ENCODE measurements at places on chromosomes 2 and 18. TPM values are rescaled to one million over a fixed set of nuclear protein-coding genes. Genes with fewer than 3 reads are reported as not detected.

The SATB2 gene
- 9.4 TPM for total RNA-seq

The SLC5A7 gene
- 0.33 TPM for total RNA-seq

The CETN1 gene
- not detected for total RNA-seq

The SPEG gene
- 4.2 TPM for total RNA-seq

- H3K36me3 ChIP-seq = no peaks in the 10 kb centered on the region
- H3K27ac ChIP-seq = no peak overlapping the region
- H3K4me1 ChIP-seq = no peaks in the 10 kb centered on the region
These were observed 14.2 kb upstream of the MSL3B start for GRCh38 chr2:233882353-233882752.

DNA sequence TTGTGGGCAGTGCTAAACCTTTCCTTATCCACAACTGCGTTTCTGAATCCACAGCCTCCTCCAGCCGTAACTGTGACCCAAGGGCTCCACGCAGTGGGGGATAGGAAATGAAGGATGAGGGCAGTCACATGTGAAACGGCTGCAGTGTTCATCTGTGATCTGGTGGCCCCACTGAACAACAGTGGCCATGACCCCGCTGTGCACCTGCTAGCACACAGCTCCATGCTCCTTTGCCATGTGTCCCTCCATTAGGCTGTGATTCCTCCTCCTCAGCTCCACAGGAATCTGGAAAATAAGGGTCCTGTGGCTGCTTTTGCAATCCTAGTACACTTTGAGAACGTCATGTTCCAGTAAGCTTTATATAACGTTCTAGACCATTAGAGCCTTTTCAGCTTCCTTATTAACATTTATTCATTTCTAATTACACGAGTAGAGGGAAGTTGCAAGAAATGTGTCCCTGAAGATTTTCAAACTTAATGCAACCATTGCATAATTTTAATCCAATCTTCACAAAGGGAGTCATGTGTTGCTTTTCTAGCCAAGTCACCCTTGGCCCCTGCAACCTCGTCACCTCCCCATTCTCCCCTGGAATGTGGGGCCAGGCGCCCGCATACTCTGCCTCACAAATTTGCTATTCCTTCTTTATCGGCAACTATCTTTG lies 7.1 kb upstream of the NAPG start:
- no peak overlapping the region for H3K4me3 ChIP-seq
- H3K27ac ChIP-seq = no peak overlapping the region
- DNase-seq = no peak
- H3K4me1 ChIP-seq = peaks cover 14% of the 10 kb centered on the region

DNA sequence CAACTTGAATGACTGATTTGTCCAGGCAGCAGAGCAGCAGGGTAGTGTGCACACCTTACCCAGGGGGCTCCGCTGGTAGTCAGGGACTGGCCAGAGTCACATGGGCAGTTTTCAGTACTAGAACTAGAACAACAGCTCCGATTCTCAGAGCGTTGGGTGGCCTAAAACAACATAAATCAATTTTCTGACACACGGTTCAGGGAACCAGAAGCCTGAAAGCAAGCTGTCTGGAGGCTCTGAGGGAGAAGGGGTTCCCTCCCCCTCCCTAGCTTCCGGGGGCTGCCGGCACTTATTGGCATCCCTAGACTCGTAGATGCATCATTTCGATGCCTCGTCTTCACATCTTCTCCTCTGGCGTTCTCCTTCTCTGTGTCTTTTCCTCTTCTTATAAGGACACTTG lies 13.4 kb upstream of the ITGB6 start:
- no peaks in the 10 kb centered on the region for H3K27me3 ChIP-seq
- no peak overlapping the region for H3K4me3 ChIP-seq
- peaks cover 20% of the 10 kb centered on the region for H3K4me1 ChIP-seq
- no peak overlapping the region for H3K27ac ChIP-seq

DNA sequence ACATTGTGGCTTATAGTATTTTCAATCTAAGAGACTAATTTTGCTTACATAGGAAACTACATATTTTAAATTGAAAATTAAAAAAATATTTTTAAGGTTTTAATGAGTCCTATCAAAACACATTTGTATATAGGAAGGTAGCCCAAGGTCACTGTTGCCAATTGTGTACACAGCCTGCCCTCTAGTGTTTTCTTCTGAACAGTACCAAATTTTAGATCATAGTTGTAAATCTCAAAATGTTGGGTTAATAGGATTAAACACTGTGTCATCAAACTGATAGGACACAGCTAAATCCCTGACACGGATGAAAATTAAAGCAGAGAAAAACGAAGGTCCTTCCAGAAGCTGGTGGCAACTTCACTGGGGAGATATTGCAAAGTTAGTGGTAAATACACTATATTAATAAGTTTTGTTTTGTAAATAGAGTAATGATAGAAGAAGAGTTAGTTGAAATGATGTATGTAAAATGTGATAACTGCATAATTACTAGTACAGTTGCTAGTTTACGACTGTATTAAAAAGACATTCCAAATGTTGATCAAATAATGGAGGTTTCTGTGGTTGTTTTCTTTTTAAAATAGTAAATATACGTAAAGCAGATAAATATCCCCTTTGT lies 19.7 kb downstream of the CLUL1 start:
- H3K27me3 ChIP-seq = no peaks in the 10 kb centered on the region
- H3K4me1 ChIP-seq = no peaks in the 10 kb centered on the region
- H3K4me3 ChIP-seq = no peak overlapping the region
- DNase-seq = no peak

GRCh38 chr2:88668862-88669261 lies 22.6 kb upstream of the RPIA start:
- H3K36me3 ChIP-seq = no peaks in the 10 kb centered on the region
- no peaks in the 10 kb centered on the region for H3K4me1 ChIP-seq
- no peak overlapping the region for H3K4me3 ChIP-seq
- H3K27ac ChIP-seq = no peak overlapping the region

DNA sequence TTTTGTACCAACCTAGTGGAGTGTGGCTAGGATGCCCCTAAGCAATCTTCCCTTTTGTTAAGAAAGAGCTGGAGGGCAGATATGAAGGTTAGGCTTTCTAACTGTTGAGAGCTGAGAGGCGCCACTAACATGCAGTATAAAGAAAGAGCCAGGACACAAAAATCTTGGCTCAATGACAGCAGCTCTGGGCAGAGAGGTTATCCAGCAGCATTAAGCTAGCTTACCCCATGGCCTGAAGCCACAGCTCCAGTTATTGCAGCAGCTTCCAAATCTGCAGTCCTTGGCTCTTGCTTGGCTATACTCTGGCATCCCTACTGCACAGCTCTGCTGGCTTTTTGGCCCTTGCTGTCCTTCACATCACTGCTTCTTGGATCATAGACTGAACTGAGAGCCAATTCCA lies 213.4 kb downstream of the GPD2 start:
- H3K4me3 ChIP-seq = no peak overlapping the region
- no peaks in the 10 kb centered on the region for H3K4me1 ChIP-seq
- no peaks in the 10 kb centered on the region for H3K27me3 ChIP-seq

DNA sequence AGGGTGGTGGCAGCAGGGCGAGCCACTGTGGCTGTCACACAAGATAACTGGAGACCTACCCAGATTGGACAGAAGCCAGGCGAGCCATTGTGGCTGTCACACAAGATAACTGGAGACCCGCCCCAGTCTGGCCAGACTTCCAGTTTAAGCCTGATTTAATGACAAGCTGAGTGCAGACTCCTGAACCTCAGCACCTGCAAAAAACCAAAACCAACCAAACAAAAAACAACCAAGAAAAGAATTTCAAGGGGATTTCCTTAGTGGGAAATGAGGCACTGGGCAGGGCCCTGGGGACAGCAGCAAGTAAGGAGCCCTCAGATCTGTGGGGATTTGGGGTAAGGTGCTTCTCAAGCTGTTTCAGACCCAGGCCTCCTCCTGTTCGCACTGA lies 95.2 kb upstream of the BOD1L2 start:
- DNase-seq = no peak
- no peaks in the 10 kb centered on the region for H3K4me1 ChIP-seq
- H3K4me3 ChIP-seq = no peak overlapping the region
- no peaks in the 10 kb centered on the region for H3K36me3 ChIP-seq
- no peak overlapping the region for H3K27ac ChIP-seq
- H3K27me3 ChIP-seq = no peaks in the 10 kb centered on the region
